ENCODE measurements at places on chromosomes 1 and 21.

GRCh38 chr1:219882096-219882495 lies 46.3 kb downstream of the SLC30A10 start:
- no peak for DNase-seq

DNA sequence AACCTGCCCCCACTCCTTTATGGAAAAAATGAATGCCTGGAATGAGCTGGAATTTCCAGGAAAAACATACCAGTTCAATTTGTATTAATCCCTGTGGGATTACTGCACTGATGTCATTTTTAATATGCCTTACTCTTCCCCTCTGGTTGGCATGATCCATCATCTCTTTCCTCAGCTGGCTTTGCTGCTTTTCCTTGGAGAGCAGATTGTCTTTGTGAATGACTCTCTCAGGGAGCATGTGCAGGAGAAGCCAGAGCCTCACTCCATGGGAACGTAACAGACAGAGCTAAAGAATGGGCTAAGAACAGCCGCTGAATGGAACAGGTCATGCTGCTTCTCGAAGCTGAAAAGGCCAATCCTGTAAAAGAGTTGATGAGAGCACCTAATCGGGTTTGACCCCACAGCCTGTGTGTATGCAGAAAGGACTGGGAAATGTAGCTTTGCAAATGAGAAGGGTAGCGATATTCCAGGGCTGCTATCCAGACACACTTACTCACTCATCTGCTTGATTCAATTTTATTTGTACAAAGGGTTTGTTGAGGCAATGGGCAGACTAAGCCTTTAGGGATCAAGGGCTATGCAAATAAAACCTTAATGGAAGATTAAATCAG lies 20.7 kb downstream of the PHC2 start:
- peak; percentile 6 for DNase-seq

DNA sequence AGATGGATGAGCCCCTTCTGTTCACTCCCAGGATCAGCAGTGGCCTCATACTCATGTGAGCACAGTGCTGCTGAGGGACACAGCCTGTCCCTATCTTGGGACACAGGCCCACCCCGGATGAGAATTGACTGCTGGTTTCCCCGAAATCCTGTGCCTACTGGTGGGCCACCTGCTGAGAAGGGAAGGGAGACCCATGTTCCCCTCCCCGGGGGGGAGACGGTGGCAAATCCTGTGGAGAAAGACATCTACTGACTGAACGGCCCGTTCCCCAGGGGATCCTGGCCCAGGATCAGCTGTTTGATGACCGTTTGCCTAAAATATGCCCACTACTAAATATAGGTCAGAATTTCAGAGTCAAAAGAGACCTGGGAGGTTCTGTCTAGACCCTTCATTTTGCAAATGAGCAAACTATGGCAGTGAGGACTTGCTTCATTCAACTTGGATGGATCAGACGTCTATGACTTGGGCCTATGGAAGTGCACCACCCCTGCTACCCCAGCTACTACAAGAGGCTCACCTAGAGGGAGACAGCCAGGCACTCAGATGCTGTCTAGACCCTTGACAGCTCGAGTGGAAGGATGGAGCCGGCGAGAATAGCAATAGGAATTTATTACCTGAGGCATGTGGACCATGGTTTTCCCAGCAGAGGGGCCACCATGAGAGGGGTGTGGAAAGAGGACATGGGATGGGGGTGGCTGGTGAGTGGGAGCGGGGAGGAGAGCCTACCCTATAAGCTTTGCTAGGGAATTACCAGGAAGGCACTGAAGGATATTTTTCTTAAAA lies 15.6 kb upstream of the THEMIS2 start:
- DNase-seq: no peak

- peak; percentile 86 for DNase-seq
Observed at GRCh38 chr1:66764994-66765578, 12.8 kb downstream of the DYNLT5 start.

- no peak for DNase-seq
Observed at GRCh38 chr1:2983706-2984398, 37.4 kb upstream of the ACTRT2 start.

GRCh38 chr1:235093696-235094592 lies 34.7 kb downstream of the TOMM20 start:
- DNase-seq: peak; percentile 85

GRCh38 chr21:36437745-36438128 lies 42.2 kb downstream of the CLDN14 start:
- no peak for DNase-seq

GRCh38 chr1:197915260-197915861 lies 1.8 kb upstream of the LHX9 start:
- no peak for DNase-seq

DNA sequence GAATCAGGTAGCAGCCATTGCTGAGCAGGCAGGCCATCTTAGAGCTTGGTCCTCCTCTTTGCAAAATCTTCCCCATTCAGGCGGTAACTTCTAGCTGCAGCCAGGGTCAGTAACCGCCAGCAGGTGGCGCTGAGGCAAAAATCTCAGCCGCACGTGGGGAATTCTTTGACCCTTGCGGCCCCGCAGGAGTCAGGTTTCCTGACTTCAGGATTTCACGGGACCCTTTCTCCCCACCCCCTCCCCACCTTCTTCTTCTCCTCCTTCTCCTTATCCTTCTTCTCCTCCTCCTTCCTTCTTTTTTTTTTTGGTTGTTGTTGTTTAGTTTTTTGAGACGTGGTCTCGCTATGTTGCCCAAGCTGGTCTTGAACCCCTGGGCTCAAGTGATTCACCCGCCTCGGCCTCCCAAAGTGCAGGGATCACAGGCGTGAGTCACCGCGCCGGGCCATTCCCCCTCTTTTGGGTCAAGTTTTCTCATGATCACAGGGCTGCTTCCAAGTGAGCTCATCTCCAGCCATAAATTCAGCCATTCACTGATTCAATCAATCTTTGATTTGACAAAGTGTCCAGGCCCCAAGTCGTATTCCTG lies 33.4 kb upstream of the TENT5B start:
- DNase-seq: peak; percentile 75

DNA sequence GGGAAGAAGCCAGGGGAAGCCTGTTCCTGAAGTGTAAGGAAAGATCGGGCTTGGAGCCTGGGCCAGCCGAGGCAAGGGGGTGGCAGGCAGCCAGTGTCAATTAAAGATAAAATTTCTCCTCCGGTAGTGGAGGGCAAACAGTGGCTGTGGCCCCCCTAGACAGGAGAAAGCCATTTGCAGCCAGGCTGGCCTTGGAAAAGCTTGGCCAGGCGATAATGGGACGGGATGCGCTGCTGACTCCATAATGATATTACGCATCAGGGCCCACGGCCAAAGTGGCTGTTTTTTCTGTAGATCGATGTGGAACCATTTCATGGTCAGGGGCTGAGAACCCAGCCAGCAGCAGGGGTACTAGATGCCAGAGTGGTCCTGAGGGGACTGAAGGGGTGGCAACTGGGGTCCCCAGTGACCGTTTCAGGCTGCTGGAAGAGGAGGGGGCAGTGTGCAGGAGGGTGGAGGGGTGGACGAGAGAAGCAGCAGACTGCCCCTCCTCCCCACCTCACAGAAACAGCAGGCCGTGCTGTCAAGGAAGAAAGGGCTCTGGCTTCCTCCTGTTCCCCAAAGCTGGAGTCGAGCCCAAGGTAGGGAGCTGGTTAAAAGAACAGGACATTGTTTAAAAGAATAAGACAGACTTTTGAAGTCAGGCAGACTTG lies 25.2 kb downstream of the KCNC4 start:
- no peak for DNase-seq

- DNase-seq: no peak
Observed at GRCh38 chr1:1875932-1876331, 15.0 kb downstream of the GNB1 start.

DNA sequence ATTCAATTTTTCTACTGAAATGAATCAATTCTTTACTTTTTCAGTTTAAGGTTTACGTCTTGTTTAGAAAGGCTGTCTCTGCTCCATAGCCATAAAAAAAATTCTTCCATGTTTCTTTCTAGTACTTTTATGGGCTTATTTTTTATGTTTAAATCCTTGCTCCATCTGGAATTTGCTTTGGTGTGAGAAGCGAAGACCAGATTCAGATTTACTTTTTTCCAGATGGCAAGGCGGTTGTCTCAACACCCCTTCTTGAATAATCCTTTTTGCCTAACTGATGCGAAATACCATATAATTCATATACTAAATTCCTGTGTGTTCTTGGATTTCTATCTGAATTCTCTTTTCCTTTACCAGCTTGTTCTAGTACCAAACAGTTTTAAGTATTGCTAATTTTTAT lies 101.5 kb downstream of the C1orf94 start:
- DNase-seq: no peak

Data from DMS53 (cell line).